ENCODE measurements at places on chromosomes 3 and 15. TPM values are rescaled to one million over a fixed set of nuclear protein-coding genes. Genes with fewer than 3 reads are reported as not detected.

DNA sequence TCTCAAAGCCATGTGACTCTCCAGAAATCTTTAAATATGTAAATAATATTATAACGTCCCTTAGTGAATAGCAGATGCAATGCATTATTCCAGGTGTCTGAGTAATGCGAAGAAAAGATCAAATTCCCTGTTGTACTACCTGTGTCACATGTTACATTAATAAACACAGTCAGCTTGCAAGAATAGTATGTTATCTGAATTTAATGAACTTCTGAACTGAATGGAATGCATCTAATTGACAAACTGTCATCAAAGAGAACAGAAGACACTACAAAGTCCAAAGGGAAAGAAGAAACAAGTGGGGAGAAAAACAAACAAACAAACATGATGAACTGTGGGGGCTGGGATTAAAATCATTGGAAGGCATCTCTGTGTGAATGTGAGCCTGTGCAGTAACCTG is 508.8 kb downstream of the LPP start:
- DNase-seq, result no peak

DNA sequence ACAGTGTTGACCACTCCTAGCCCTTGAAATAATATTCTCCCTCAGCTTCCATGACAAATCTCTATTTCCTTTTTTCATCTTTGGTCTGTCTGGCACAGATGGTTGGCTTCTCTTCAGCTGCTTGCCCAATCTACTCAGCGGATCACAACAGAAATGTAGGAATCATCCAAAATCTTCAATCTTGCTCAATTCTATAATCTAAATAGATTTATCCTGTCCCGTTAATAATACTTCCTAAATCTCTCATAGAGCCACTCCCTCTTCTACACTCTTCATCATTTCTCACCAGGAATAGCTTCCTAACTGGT is 3.8 kb downstream of the PEAK1 start:
- DNase-seq, result no peak

DNA sequence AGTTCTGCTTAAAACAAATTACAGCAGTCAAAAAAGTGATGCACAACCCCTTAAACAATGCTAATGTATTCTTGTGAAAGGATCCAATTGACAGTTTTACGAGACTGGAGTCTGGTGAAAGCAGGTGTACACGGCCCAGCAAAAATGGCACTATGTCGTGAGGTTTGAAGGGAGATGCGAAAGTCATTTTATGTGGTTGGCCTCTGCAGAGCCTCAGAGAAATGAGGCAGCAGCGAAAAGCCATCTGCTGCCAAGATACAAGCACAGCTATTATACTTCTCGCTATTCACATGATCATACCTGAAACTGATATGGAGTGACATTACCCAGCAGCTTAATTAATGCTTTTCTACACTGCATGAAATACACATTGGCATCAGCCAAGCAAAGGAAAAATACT is 36.4 kb downstream of the MECOM start:
- no peak for DNase-seq

DNA sequence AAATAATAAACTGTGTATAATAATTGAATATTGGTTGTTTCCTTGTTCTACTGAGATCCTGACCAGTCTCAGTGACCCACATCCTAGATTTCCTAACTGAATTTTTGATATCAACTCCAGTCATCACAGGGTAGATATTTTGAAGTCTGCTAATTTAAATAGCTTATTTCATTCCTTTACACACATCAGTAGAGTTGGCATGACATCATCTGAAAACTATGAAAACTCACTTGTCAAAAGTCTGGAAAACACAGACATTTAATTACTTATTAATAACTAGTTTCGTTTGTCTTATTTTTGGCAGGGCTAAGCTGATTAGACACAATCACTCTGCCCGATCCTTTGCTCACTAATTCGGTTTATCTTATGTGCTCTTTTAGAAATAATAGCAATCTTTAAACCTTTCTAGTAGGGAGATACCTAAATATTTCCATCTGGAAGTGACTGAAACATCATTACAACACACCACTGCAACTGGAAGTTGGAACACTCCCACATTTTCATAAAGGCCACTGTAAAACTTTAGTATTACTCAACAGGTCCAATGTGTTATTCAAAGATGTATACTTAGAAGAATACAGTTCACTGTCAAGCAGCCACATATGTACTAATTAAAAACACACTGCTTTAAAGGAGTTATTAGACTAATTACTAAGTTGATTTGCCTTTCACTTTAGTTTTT is 198.4 kb upstream of the ZNF717 start:
- DNase-seq, result no peak

GRCh38 chr3:126750756-126751121 is 46.7 kb downstream of the CHCHD6 start:
- DNase-seq, result no peak

- DNase-seq, result no peak
Observed at GRCh38 chr3:171317171-171317570, 143.0 kb downstream of the TNIK start.

GRCh38 chr3:172753125-172753524 is 2.6 kb downstream of the ECT2 start:
- no peak for DNase-seq

GRCh38 chr3:121981473-121981872 is 40.6 kb downstream of the ILDR1 start:
- DNase-seq, result no peak

- DNase-seq, result no peak
Observed at GRCh38 chr15:38733331-38733730, 168.7 kb upstream of the RASGRP1 start.

- DNase-seq, result no peak
Observed at GRCh38 chr15:32120577-32121383, 90.5 kb downstream of the CHRNA7 start.

GRCh38 chr3:58581328-58582091 is 4.3 kb upstream of the FAM107A start:
- DNase-seq, result no peak

- no peak for DNase-seq
Observed at GRCh38 chr15:84807228-84807627, 9.9 kb upstream of the ALPK3 start.

- no peak for DNase-seq
Observed at GRCh38 chr15:63185206-63185605, 4.2 kb upstream of the RAB8B start.

GRCh38 chr3:189655617-189656016 is 24.4 kb downstream of the TP63 start:
- no peak for DNase-seq

DNA sequence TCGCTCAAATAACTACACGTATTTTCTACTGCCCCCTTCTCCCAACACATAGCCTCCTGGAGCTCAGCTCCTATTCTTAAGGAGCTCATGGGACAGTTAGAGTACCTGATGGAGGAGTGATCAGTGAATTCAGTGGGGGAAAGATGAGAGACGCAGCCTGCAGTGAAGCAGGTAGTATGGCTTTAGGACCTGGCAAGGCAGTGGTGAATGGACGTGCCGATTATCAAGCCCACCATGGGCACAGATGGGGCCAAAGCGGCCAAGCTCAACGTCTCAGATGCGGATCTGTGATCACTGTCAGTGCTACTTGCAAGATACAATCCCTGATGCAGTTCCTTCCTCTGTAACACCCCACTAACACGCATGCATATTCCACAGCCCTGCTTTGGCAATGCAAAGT is 45.8 kb upstream of the ATP2B2 start:
- no peak for DNase-seq

GRCh38 chr15:40097968-40098476 is 10.7 kb downstream of the BMF start:
- DNase-seq, result no peak

DNA sequence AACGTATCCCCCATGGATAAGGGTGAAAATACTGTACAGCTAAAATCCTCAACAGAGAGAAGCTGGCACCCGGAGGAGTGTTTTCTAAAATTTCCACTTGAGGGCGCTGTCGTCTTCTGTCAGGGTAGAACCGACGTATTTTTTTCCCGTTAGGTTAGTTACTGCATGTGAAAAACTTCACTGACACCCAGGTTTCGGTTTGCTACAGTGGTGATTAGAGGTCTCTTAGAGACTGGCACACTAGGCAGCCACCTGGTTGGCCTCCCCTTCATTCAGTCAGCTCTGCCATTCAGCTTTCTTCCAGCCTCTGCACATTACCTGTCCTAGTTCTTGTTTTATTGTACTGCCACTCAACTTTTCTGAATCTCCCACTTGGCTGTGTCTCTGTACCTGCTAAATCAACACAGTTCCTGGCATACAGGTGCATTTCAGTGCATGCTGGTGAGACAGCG is 18.4 kb downstream of the CCK start:
- peak; percentile 58 for DNase-seq

- DNase-seq, result peak; percentile 11
Observed at GRCh38 chr3:81581966-81582599, 179.4 kb downstream of the GBE1 start.

DNA sequence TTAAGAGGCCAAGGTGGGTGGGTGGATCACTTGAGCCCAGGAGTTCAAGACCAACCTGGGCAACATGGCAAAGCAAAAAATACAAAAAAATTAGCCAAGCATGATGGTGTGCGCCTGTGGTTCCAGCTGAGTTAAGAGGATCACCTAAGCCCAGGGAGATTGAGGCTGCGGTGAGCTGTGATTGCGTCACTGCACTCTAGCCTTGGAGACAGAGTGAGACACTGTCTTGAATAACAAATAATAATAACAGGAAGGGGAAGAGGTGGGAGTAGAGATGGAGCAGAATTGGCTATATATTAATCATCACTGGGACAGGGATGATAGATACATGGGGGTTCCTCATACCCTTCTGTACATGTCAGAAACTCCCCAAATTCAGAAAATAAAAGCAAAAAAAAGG is 23.8 kb upstream of the NMB start:
- no peak for DNase-seq

DNA sequence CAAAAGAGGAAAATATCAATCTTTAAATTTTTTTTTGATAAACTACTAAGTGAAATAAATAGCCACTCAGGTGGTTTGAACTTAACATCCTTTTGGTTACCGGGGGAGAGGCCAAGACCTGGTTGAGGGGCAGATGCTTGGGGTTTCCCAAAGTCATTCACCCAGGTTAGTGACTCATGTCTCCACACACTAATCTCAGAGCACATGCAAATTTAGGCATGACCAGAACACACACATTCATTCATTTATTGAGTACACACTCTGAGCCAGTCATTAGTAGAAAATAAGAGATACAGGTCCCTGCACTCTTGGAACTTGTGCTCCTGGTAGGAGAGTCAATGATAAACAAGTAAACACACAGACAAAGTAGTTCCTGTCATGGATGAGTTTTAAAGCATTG is 7.3 kb downstream of the ILDR1 start:
- no peak for DNase-seq

GRCh38 chr15:100861511-100861991 is 18.1 kb upstream of the ALDH1A3 start:
- DNase-seq, result no peak

- DNase-seq, result peak; percentile 33
Observed at GRCh38 chr3:170809007-170809974, 60.7 kb downstream of the RPL22L1 start.

FGD5 gene
- polyA plus RNA-seq, result not detected

SKOR1 gene
- 0.18 TPM for polyA plus RNA-seq

CD86 gene
- not detected for polyA plus RNA-seq

B3GNT5 gene
- polyA plus RNA-seq, result 4.7 TPM

RNU6-1 gene
- not detected for polyA plus RNA-seq

HAUS2 gene
- 11.3 TPM for polyA plus RNA-seq
